Tibial nerve (tissue), 4 donors: ENCODE measurements at places on chromosomes 16 and 17. TPM values are rescaled to one million over a fixed set of nuclear protein-coding genes. Genes with fewer than 3 reads are reported as not detected.

Gene DPH1
- total RNA-seq: 60.8 TPM

Gene ATP2A1
- total RNA-seq: 0.21 TPM

DNA sequence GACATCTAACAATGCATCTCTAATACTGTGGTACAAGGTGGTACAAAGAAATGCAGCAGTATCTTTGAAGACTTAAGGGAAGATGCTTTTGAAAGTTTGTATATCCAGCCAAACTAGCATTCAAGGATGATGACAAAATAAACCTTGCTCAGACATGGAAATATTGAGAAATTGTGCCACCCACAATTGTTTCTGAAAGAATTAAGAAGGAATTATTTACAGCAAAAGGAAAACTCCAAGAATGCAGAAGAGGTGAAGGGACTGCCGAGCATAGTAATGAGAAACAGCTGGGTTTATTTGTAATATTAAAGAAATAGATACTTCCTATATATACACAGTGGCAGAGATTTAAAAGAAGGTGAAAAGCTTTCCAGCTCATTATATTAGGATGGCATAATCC lies 29.5 kb downstream of the PMFBP1 start:
- no peak for DNase-seq
- H3K27me3 ChIP-seq: no peaks in the 10 kb centered on the region
- H3K27ac ChIP-seq: no peak overlapping the region
- no peaks in the 10 kb centered on the region for H3K4me1 ChIP-seq
- H3K4me3 ChIP-seq: no peak overlapping the region
- no peaks in the 10 kb centered on the region for H3K36me3 ChIP-seq

DNA sequence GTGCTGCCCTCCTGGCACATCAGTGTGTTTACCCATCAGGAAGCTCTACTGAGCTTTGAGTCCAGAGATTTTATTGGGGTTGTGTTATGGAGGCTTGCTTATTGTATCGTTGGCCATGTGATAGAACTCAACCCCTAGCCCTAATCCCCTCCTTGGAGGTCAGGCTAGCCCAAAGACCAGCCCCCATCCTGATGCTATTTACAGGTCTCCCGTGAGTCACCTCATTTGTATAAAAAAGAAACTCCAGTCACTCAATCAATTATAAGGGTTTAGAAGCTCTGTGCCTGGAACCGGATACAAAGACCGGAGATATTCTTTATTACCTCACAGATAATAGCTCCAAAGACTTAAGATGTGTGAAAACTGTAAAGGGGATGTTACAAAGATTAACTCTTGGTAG lies 405.9 kb downstream of the CNTNAP4 start:
- no peak overlapping the region for H3K27ac ChIP-seq
- no peaks in the 10 kb centered on the region for H3K36me3 ChIP-seq
- DNase-seq: no peak
- H3K27me3 ChIP-seq: no peaks in the 10 kb centered on the region
- H3K4me3 ChIP-seq: no peak overlapping the region
- no peaks in the 10 kb centered on the region for H3K4me1 ChIP-seq

GRCh38 chr17:68344701-68345136 lies 53.4 kb downstream of the ARSG start:
- no peaks in the 10 kb centered on the region for H3K36me3 ChIP-seq
- H3K27me3 ChIP-seq: no peaks in the 10 kb centered on the region
- no peak overlapping the region for H3K4me3 ChIP-seq
- H3K27ac ChIP-seq: no peak overlapping the region
- DNase-seq: no peak

Gene SMIM5
- 25.7 TPM for total RNA-seq

DNA sequence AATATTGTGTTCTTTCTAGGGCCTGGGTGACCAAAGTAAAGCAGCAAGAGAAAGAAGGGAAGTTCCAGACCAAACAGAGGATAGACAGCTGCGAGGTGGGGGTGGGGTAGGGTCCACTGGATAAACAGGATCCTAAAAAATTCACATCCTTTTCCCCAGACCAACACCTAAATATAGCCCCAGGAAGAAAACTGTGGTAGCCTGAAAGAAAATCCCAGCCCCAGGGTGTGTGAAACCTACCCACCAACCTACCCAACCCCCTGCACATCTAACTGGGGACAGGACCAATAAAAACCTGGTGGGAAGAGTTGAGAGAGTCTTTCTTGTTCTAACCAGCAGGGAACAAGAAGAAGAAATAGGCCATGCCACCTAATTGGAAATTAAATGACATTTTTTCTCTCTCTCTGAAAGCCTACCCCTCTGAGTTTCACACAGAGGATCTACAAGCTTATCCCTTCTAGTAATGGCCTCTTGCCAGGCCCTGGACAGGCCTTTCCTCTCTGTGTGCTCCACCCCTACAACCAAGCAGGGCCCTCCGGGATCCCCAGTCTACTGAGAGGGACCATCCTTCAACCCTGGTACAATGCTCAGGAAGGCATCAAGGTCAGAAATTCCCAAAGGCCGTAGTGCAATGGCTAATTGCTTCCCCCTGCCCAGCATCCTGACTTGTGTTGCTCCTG lies 12.0 kb downstream of the MYO18A start:
- H3K27me3 ChIP-seq: no peaks in the 10 kb centered on the region
- no peak for DNase-seq
- H3K4me1 ChIP-seq: peaks cover 5% of the 10 kb centered on the region
- H3K4me3 ChIP-seq: no peak overlapping the region
- H3K27ac ChIP-seq: no peak overlapping the region

Gene SDR42E1
- total RNA-seq: 0.59 TPM

Gene HNF1B
- not detected for total RNA-seq

DNA sequence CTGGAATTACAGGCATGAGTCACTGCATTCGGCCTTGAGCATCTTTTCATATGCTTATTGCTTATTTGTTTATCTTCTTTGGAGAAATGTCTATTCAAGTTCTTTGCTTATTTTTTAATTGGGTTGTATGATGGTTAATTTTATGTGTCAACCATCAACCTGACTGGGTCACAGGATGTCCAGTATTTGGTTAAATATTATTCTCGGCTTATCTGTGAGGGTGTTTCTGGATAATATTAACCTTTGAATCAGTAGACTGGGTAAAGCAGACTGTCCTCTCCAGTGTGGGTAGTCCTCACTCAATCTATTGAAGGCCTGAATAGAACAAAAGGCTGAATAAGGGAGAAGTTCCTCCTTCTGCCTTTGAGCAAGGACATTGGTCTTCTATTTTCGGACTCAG lies 142.0 kb downstream of the SSH2 start:
- no peaks in the 10 kb centered on the region for H3K4me1 ChIP-seq
- H3K4me3 ChIP-seq: no peak overlapping the region
- no peak for DNase-seq
- no peak overlapping the region for H3K27ac ChIP-seq

Gene EVI2A
- total RNA-seq: 5.5 TPM

- no peak overlapping the region for H3K4me3 ChIP-seq
- no peak for DNase-seq
- no peaks in the 10 kb centered on the region for H3K27me3 ChIP-seq
- H3K4me1 ChIP-seq: peaks cover 11% of the 10 kb centered on the region
- no peak overlapping the region for H3K27ac ChIP-seq
- no peaks in the 10 kb centered on the region for H3K36me3 ChIP-seq
Observed at GRCh38 chr17:55433629-55434422, 12.2 kb upstream of the MMD start.

- H3K4me3 ChIP-seq: no peak overlapping the region
- no peak overlapping the region for H3K27ac ChIP-seq
- no peaks in the 10 kb centered on the region for H3K27me3 ChIP-seq
- no peak for DNase-seq
- peaks cover 93% of the 10 kb centered on the region for H3K36me3 ChIP-seq
Observed at GRCh38 chr16:50224286-50224685, 42.1 kb upstream of the ADCY7 start.

Gene ZPBP2
- not detected for total RNA-seq

- H3K36me3 ChIP-seq: no peaks in the 10 kb centered on the region
- no peak overlapping the region for H3K4me3 ChIP-seq
- no peak overlapping the region for H3K27ac ChIP-seq
- peak; percentile 23 for DNase-seq
Observed at GRCh38 chr16:80526418-80527061, 14.3 kb upstream of the DYNLRB2 start.

GRCh38 chr17:78263063-78263735 lies 31.8 kb downstream of the TMEM235 start:
- H3K27ac ChIP-seq: peak overlapping the region; percentile 21
- H3K4me1 ChIP-seq: no peaks in the 10 kb centered on the region
- no peak for DNase-seq
- H3K27me3 ChIP-seq: peaks cover 5% of the 10 kb centered on the region
- H3K36me3 ChIP-seq: no peaks in the 10 kb centered on the region

DNA sequence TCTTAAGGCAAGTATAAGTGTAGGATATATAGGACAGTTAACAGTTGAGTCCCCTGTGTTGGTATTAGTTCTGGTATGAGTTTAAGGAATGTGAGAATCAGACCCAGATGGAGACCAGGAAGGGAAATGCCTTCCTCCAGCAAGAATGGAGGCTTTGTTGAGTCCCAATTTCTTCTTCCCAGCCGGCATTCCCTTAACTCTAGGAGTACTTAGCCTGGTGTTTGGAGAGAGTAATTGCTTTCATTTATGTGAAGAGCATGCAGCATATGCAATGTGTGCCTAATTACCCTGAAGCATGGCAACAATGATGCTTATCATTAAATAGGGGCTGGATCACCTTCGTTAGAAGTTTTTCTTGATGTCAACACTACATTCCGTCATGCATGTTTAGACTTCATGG lies 225.9 kb upstream of the XYLT1 start:
- no peaks in the 10 kb centered on the region for H3K4me1 ChIP-seq
- no peaks in the 10 kb centered on the region for H3K27me3 ChIP-seq
- no peak overlapping the region for H3K4me3 ChIP-seq
- H3K36me3 ChIP-seq: no peaks in the 10 kb centered on the region
- no peak for DNase-seq
- no peak overlapping the region for H3K27ac ChIP-seq

DNA sequence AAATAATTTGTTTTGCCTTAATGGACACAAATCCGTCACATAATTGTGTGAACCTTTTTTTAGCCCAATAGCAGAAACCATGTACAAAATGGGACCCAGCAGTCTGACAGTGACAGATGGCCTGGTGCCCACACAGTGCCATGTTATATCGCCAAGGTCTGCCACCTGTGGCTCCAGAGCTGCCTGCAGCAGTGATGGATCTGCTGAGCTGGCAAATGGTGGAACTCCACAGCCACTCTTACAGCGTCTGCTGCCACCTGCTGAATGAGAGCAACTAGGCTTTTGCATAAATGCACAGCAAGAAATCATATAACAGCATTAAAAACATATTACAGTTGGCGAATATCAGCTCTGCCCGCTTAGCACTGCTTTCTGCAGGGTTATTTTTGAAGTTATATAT lies 59.4 kb downstream of the NUP93 start:
- H3K4me3 ChIP-seq: no peak overlapping the region
- H3K27me3 ChIP-seq: no peaks in the 10 kb centered on the region
- no peaks in the 10 kb centered on the region for H3K36me3 ChIP-seq
- H3K27ac ChIP-seq: no peak overlapping the region
- H3K4me1 ChIP-seq: no peaks in the 10 kb centered on the region

- H3K27ac ChIP-seq: no peak overlapping the region
- H3K27me3 ChIP-seq: peaks cover 11% of the 10 kb centered on the region
- DNase-seq: no peak
- H3K36me3 ChIP-seq: no peaks in the 10 kb centered on the region
- H3K4me3 ChIP-seq: no peak overlapping the region
- no peaks in the 10 kb centered on the region for H3K4me1 ChIP-seq
Observed at GRCh38 chr17:77684803-77685798, 273.4 kb upstream of the TNRC6C start.
